HuH-7.5 (cell line): ENCODE measurements at places on chromosomes 11 and 22.

DNA sequence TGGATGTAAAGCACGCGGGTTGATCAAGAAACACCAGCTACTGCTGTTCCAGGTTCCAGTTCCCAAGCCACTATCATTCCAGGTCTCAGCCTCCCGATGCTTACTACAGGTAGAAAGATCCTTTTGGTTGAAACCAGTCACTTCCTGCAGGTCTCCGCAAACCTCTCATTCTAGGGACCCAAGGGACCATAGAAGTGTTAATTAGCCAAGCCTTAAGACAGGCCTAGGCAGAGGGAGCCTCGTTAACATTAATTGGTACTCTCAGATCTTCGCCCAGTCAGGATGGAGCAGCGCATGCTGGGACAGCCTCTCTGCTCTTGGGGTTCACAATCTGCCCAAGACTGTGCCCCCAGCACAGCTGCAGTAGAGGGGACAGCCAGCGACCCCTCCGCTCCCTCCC lies 11.2 kb upstream of the OAF start:
- DNase-seq: no peak

- no peak for DNase-seq
Observed at GRCh38 chr11:8020244-8020597, 33.1 kb downstream of the EIF3F start.

DNA sequence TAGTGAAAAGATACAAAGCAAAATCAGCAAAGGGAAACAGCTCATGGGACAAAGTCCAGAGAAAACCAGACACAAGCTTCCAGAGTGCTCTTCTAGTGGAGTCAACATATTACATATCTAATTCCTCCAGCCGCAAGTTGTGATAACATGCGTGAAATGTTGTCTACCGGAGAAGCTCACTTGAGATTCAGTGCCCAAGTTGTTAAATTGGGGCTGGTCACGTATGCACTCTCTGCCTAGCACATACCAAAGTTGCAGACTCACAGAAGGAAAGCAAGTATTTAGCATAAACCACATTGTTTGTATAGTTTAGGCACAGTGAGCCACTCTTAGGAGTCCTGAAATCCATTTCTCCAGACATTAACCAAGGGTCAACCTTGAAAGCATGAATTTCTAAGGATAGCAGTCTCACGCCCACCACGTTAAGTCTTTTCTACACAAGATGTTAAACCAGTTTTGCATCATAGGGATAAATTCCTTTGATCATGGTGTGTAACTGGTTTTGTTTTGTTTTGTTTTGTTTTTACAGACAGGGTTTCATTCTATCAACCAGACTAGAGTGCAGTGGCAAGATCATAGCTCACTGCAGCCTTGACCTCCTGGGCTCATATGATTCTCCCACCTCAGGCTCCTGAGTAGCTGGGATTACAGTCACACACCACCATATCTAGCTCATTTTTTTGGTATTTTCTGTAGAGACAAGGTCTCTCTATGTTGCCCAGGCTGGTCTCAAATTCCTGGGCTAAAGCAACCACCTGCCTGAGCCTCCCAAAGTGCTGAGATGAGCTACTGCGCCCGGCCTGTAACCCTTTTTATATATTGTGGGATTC lies 39.5 kb upstream of the EP300 start:
- DNase-seq: no peak

DNA sequence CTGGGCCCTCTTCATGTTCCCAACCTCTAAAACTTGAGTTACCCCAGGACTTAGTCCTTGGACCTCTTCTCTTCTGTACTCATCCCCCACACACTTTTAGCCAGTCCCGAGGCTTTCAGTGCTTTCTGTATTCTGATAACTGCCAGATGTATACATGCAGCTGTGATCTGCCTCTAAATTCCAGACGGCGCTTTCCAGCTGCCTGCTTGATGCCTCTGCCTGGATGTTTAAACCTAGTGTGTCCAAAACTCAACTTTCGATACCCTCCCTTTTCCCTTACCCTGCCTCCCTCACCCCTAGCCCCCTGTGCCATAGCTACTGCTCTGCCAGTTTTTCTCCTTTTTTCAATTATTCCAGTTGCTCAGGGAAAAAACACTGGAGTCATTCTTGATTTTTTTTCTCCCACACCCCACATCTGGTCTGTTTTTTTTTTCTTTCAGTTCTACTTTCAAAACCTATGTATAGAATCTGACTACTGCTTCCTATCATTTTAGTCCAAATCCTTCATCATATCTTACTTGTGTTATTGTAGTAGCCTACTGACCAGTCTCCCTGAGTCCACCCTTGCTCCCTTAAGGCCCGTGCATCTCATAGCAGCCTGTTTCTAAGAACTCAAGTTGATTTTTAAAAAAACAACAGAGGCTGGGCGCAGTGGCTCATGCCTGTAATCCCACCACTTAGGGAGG lies 32.9 kb upstream of the TECTA start:
- DNase-seq: no peak

DNA sequence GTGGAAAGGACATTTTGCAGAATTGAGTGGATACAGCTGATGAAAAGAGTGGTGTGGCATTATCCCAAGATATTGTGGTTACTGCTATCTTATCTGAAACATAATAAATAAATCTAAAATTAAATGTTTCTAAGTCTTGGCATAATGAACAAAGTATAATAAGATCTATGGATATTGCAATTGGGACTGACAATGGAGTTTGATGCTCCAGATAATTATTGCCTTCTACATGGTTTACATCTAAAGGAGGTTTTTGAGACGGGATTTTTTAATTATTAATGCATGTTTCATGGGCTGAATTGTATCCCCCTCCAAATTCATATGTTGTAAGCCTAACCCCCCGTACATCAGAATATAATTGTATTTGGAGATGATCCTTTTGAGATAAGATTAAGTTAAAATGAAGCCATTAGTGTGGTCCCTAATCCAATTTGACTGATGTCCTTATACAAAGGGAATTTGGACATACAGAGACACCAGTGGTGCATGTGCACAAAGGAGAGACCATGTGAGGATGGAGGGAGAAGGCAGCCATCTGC lies 198.5 kb downstream of the MSANTD4 start:
- DNase-seq: no peak

DNA sequence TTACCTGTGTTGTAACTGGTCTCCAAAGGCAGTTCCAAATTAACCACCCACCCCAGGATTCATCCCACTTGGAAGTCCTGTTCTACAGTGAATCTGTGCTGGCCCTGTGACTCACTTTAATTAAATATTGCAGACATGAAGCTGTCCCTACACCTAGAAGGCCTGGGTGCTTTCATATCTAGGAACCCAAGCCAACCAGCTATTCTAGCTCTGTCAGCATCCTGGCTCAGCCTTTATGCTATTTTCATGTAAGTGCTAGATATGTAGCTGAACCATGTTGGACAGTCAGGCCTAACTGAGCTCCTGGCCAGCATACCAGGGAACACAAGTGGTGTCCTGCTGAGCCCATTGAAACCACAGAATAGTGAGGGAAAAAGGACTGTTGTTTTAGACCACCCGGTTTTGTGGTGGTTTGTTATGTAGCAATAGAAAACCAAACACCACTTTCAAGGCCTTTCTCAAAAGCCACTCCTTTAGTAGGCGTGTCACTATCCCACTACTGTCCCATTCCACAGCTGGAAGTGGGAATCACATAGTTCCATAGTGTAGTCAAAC lies 30.3 kb downstream of the CNTF start:
- no peak for DNase-seq
